ENCODE measurements at places on chromosomes 3 and 15.

- DNase-seq = no peak
Measured at GRCh38 chr15:75732177-75732808, 19.6 kb upstream of the CSPG4 start.

DNA sequence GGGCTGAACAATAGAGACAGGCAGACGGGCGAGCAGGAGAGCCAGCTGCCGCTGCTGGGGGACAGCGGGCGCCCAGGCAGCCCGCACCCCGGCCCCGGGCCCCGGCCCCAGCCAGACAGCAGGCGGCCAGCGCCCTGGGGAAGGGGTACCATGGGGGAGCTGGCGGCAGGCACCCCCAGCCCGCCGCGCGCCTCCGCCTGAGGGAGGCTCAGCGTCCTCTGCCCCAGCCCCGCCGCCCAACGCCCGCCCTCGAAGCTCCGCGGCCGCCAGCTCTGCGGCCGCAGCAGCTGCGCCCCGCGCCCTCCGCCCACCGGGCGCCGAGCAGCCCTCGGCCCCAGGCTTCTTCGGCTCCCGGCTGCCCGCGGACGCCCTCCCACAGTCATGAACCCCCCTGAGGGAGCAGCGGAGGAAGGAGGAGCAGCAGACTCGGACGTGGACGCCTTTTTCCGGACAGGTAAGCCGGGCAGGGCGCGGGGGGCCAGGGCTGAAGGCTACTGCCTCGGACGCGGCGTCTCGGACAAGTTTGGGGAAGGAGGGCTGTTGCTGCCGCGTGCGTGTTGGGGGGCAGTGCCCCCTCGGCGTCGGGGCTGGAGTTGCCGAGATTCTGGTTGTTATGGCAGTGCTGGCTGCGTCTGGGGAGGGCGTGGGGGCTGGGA lies 41.6 kb upstream of the ROPN1 start:
- DNase-seq = no peak

- no peak for DNase-seq
Measured at GRCh38 chr3:152176998-152177397, 91.7 kb upstream of the MBNL1 start.

GRCh38 chr3:126959921-126960603 lies 22.9 kb upstream of the PLXNA1 start:
- no peak for DNase-seq

DNA sequence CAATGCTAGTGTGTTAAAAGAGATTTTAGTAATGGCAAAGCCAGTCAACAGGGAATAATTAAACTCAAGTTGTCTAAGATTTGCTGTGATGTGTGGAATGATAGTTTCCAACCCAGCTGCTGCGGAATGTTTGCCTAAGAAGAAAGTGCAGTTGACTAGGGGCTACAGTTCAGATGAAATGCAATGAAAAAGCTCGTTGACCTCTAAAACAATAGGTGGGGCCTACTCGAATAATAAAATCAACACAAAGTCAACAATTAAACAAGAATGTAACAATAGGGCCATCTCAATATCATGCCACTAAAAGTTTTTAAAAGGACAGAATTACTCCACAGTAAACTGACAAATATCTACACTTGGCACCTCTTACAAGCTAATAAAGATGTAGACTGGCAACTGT lies 484.2 kb downstream of the MECOM start:
- DNase-seq = no peak

GRCh38 chr3:32392536-32393302 lies 1.1 kb downstream of the CMTM7 start:
- peak; percentile 42 for DNase-seq

- no peak for DNase-seq
Measured at GRCh38 chr3:29538610-29538958, 257.7 kb downstream of the RBMS3 start.

GRCh38 chr15:51285399-51285798 lies 53.0 kb downstream of the CYP19A1 start:
- no peak for DNase-seq

DNA sequence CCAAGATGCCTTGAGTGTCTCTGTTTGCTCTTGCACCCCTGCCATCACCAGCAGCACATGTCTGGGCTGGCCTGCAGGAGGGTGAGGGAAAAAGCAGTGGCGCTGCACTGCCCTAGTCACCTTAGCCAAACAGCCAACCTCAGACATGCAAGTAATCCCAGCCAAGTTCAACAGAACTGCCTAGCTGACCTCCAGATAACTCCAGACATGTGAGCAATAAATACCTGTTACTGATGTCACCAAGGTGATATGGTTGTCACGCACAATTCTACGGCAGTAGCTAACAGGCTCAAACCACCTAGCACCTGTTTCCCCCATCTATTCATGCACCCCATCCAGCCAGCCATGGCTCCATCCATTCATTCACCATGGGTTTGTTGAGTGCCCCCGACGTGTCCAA lies 99.9 kb downstream of the SRGAP3 start:
- DNase-seq = no peak

DNA sequence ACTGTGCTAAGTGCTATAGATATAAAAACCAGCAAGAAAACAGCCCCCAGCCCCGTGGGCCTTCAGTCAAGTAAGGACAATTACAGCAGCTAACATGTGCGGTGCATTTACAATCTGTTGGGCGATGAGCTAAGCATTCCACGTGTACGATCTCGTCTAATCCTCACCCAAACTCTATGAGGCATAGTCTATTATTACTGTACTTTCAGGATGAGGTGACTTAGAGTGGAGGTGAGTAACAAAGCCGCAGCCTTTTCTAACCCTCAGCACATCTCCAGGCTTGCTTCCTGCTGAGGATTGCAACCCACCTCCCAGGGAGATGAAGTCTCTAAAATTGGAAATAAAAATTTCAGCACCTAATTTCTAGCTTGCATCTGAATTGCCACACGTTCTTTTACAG lies 53.2 kb upstream of the MCF2L2 start:
- no peak for DNase-seq

All from suppressor macrophage treated with lipopolysaccharide for 1 hour (primary cell).